Transverse colon (tissue), 4 donors: ENCODE measurements at places on chromosomes 12 and 14. TPM values are rescaled to one million over a fixed set of nuclear protein-coding genes. Genes with fewer than 3 reads are reported as not detected.

KCNMB4 gene
- total RNA-seq = 1.1 TPM

SLC24A4 gene
- total RNA-seq = 0.48 TPM

LYZ gene
- 2.0 TPM for total RNA-seq

VDR gene
- total RNA-seq = 89.9 TPM

DNAH10 gene
- not detected for total RNA-seq

RPS6KA5 gene
- 32.8 TPM for total RNA-seq

PLEKHG7 gene
- total RNA-seq = 3.0 TPM

NACA gene
- 187 TPM for total RNA-seq

KCNK10 gene
- total RNA-seq = 2.7 TPM

ARHGDIB gene
- 48.7 TPM for total RNA-seq

TPPP2 gene
- not detected for total RNA-seq

ACSS3 gene
- total RNA-seq = 9.2 TPM

MANSC4 gene
- not detected for total RNA-seq

ZDHHC22 gene
- total RNA-seq = not detected

TAS2R50 gene
- 7.1 TPM for total RNA-seq

A2M gene
- 66.2 TPM for total RNA-seq

- no peak for DNase-seq
Observed at GRCh38 chr12:8058506-8058905, 7.7 kb downstream of the C3AR1 start.

- no peak for DNase-seq
Observed at GRCh38 chr12:103960616-103961227, 5.0 kb upstream of the TDG start.

GRCh38 chr12:43742106-43742505 lies 16.5 kb downstream of the PUS7L start:
- no peak for DNase-seq

GRCh38 chr14:99880651-99881420 lies 87.6 kb downstream of the EML1 start:
- no peak for DNase-seq

- DNase-seq = no peak
Observed at GRCh38 chr12:78260976-78261375, 430.3 kb downstream of the NAV3 start.

GRCh38 chr12:54038284-54038870 lies 5.5 kb downstream of the HOXC5 start:
- DNase-seq = no peak

DNA sequence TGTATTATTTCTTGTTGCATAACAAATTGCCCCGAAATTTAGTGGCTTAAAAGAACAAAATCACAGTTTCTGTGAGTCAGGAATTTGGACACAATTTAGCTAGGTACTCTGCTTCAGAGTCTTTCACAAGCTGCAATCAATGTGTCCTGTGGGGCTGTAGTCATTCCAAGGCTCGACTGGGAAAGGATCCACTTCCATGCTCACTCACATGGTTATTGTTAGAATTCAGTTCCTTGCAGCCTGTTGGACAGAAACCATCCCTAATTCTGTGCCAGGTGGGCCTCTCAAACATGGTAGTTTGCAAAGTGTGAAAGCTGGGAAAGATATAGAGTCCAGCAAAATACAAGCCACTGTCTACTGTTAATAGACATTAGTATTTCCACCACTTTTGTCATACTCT lies 59.7 kb upstream of the ARID2 start:
- no peak for DNase-seq

DNA sequence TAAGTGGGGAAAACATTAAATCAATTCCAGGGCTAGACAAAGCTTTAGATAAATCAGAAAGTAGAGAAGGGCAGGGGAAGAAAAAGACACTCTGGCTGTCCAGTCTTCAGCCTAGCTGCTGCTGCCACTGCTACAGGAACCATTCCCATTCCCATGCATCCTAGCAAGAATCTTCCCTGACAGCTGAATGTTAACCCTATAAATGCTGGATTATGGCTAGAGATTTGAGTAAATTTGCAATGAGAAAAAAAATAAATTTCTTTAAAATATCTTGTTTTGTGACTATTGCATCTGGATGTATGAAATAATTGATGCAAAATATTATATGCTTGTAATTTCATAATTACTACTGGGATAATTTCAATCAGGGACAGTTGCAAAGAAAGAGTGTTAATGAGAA lies 15.0 kb upstream of the CDKN3 start:
- no peak for DNase-seq

GRCh38 chr14:87869619-87870583 lies 123.1 kb downstream of the GALC start:
- DNase-seq = no peak

GRCh38 chr12:108572166-108572790 lies 9.9 kb downstream of the ISCU start:
- DNase-seq = no peak

GRCh38 chr14:58151133-58152013 lies 640 bp downstream of the ARMH4 start:
- no peak for DNase-seq

DNA sequence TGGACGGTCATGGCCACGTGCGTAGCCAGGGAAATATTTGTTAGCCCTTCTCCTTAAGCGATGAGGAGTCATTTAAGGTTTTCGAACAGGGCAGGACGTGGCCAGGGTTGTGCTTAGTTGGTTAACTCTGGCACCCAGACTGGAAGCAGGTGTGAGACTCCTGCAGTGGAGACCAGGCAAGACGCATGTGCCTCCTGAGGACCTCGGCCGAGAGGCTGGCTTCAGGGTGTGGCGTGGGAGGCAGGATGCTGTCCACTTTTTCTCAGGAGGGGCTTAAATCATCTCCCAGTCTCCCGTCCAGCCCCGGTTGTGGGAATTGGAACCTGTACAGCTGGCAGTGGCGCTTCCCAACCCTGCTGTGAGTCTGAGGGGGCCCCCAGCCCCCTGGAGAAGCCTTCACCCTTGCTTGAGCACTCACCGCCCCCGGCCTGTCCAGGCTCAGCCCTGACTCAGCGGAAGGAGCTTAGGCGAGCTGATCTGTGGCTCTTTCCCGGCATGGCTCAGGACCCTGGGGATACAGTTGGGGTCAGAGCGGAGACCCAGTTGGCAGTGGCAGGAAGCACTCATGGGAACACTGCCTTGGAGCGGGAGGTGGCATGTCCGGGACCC lies 46.3 kb upstream of the TSPAN9 start:
- DNase-seq = no peak

GRCh38 chr12:124921200-124922031 lies 7.0 kb upstream of the UBC start:
- peak; percentile 78 for DNase-seq

DNA sequence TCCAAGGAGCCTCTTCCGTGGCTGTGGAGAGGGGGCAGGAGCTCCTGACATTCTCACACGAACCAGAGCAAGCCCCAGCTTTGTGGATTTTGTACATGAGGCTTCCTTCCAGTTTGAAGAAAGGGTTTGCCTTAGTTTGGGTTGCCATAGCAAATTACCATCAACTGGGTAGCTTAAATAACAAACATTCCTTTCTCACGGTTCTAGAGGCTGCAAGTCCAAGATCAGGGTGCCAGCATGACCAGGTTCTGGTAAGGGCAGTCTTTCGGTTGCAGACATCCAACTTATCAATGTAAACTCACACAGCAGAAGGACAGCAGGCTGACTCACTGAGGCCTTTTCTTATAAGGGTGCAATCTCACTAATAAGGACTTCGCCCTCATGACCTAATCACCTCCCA lies 25.9 kb upstream of the STAB2 start:
- DNase-seq = no peak

DNA sequence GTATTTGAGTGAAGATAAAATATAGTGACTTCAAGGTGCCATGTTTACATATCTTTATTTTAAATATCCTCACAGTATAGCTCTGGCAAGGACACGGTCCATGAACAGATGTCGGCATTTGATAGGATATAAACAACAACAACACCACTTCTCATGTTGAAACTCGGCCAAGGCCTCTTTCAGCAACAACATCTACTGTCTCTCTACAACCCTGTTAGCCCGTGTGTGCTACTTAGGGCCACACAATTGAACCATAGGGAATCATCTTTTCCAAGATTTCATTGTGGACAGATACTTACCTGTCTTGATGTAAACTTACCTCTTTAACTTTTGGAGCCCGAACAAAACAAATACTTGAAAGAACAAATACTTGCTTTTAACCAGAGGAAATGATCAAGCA lies 168.7 kb upstream of the SSTR1 start:
- DNase-seq = no peak

DNA sequence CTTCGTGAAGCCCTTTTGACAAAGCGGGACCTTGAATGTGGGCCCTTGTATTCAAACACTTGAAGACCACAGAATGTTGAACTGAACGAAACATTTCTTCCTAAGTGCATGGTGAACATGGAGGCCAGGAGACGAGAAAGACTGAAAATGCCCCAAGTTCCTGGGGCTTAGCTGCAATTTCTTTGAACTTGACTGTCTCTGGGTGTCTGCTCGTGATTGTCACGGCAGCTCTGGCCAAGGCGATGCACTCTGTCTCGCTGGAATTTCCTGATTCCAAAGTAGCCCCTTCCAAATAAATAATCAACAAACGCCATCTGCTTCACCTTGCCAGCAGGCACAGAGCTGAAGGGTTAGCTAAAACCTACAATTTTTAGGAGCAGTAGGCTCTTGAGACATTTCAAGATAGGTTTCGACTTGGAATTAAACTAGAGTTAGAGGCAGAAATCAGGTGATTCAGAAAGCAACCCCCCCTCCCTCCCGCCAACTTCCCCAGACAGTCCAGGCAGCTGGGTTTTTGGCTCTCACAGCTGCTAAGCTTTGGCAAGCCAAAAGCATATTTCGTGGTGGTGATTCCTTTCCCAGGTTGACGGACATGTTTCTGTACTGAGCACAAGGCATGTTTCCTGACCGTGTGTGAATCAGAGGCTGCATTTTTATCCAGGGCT lies 13.5 kb upstream of the IRF2BPL start:
- peak; percentile 56 for DNase-seq

- no peak for DNase-seq
Observed at GRCh38 chr14:99246536-99247097, 25.4 kb downstream of the BCL11B start.

- DNase-seq = no peak
Observed at GRCh38 chr14:72781561-72782508, 112.1 kb downstream of the DPF3 start.

GRCh38 chr14:77955816-77956484 lies 156.0 kb downstream of the ADCK1 start:
- DNase-seq = no peak

DNA sequence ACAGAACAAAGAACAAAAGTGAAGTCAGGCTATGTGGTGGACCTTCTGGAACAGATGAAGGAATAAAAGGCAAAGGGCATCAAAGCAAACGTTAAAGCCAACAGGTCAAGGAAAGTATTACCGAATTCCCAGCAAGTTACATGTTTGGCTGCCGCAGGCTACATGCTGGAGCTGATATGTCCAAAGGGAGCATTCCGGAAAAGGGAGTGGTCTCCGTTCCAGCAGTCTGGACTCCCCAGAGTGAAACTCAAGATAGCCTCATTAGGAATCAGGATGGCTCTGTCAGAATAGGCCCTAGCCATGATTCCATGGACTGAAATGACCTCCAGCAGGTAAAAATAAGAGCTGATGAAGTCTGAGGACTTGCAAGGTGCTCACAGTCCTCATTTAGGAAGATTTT lies 379.8 kb upstream of the PRICKLE1 start:
- no peak for DNase-seq

GRCh38 chr14:25197885-25198284 lies 147.9 kb upstream of the STXBP6 start:
- DNase-seq = no peak

GRCh38 chr12:91877456-91878235 lies 268.0 kb downstream of the BTG1 start:
- DNase-seq = no peak

- no peak for DNase-seq
Observed at GRCh38 chr14:98994561-98994960, 277.4 kb downstream of the BCL11B start.

DNA sequence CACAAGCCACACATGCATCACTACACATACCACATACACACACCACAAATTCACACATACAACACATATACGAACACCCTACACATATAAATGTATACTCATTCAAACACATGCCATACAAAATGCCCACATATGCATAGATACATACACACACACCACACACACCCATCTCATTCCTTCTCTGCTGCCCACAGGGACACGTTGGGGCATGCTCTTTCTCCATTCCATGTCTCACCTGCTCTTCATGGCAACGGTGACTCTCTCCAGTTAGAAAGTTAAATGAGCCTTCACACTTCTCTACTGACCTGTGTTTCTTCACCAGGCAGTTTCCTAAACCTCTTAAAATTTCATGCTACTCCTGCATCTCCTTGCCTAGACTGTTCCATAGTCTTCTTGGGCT lies 1194.8 kb downstream of the BCL11B start:
- DNase-seq = no peak

- DNase-seq = no peak
Observed at GRCh38 chr12:127162307-127162706, 1104.7 kb upstream of the TMEM132C start.

- no peak for DNase-seq
Observed at GRCh38 chr12:10503460-10503859, 2.2 kb upstream of the EIF2S3B start.

GRCh38 chr12:30679241-30679640 lies 16.4 kb downstream of the IPO8 start:
- no peak for DNase-seq
